Natural killer cell treated with Interleukin-12 subunit alpha and Interleukin-12 subunit beta and Interleukin-15 and Interleukin-18, amount 100 ng/mL, for 72 hours (primary cell): ENCODE measurements at places on chromosomes 1 and 21. TPM values are rescaled to one million over a fixed set of nuclear protein-coding genes. Genes with fewer than 3 reads are reported as not detected.

DNA sequence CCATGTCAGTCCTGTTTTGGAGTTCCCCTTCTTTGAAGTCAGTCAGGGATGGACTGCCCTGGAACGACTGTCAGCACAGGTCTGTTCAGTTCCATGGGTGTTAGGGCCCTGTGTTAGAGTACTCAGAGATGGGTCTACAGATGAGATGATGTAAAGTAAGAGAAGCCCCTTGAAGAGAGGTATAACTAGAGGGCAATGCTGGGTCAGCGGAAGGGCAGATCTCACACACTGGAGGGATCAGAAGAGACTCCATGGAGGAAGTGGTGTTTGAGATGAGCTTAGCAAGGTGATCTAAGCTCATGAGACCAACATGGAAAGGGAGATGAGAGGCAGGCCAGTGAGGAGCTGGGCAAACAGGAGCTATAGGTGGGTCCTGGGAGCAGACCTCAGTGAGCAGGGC lies 7.6 kb downstream of the PPFIA4 start:
- DNase-seq, result no peak

NHLH1 gene
- total RNA-seq, result 2.0 TPM

AADACL3 gene
- total RNA-seq, result not detected

- DNase-seq, result peak; percentile 76
Measured at GRCh38 chr21:46605767-46606426, 1.0 kb upstream of the S100B start.

HLX gene
- 5.5 TPM for total RNA-seq

GRCh38 chr1:44168520-44169098 lies 27.2 kb upstream of the KLF18 start:
- DNase-seq, result no peak
